Glomerular endothelial cell (primary cell): ENCODE measurements at places on chromosomes 16 and 17.

DNA sequence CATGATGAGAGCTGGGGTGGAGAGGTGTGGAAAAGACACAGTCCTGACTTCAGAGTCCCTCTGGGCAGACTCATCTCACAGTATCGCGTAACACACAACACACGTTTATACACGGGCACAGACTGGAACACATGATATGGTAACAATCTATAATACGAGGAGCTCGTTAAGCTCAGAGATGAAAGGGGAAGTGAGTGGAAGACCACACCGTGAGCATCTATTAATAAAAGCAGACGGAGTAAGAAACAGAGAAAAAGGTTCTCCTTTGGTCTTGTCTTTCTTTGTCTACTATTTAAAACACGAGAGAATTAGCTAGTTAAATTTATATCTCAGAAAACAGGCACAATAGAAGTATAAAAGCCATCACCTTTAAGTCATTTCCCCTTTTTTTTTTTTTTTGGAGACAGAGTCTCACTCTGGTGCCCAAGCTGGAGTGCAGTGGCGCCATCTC, 13.5 kb downstream of the ANKRD11 start:
- no peak for DNase-seq

GRCh38 chr17:74748529-74749278, at the start of gene NHERF1:
Gene NHERF1, plus strand, starts transcription at chr17:74748628. Its CDS starts 219 bp downstream, at chr17:74748847.
- DNase-seq = no peak

DNA sequence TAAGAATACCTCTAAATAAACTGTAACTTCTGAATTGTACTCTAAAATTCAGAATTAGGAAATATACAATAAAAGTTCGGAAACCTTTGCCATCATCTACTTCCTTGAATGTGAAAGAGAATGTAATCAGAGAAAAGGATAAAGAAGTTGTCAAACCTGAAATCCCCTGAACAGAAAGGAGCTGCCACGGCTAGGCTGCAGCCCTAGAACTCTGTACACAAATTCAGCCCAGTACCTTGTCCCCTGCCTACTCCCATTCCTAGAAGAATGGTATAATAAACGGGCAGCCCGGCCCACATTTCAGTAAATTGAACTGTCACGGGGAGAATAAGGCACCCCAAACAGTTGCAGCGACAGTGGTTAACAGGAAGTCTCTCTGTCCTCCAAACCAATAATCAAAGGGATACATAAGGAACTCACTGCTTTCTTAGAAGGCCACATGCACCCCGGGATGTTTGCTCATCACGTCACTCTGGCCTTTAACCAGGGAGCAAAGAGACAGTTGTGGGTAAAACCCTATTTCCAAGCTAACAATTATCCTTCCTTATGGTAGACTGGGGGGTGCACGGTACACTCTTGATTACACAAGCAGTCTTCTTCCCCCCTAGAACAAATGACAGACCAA, 24.3 kb upstream of the RFFL start:
- no peak for DNase-seq

DNA sequence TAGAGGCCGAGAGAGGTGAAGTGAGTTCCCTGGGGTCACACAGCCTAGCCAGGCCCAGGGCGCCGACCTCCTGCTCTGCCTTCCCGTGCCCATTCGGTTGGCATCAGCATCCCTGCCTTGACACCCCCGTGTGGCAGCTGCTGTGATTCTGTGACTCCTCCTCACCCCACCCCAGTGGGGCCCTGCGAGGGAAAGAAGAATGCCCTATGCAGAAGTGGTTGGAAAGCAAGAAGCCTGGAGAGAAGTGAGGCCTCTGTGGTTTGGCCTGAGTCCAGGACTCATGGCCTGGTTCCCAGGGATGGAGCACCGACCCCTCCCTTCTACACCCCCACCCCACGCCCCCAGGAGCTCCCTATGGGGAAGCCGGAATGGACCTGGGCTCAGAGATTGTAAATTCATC, 296.2 kb downstream of the SEC14L1 start:
- DNase-seq = no peak

GRCh38 chr16:72008424-72009216, at the start of gene DHODH:
Gene DHODH, plus strand, starts transcription at chr16:72008744. Its CDS starts 21 bp downstream, at chr16:72008765.
- peak; percentile 74 for DNase-seq

GRCh38 chr17:40322358-40323315, 13.7 kb downstream of the RARA start:
- DNase-seq = peak; percentile 87

DNA sequence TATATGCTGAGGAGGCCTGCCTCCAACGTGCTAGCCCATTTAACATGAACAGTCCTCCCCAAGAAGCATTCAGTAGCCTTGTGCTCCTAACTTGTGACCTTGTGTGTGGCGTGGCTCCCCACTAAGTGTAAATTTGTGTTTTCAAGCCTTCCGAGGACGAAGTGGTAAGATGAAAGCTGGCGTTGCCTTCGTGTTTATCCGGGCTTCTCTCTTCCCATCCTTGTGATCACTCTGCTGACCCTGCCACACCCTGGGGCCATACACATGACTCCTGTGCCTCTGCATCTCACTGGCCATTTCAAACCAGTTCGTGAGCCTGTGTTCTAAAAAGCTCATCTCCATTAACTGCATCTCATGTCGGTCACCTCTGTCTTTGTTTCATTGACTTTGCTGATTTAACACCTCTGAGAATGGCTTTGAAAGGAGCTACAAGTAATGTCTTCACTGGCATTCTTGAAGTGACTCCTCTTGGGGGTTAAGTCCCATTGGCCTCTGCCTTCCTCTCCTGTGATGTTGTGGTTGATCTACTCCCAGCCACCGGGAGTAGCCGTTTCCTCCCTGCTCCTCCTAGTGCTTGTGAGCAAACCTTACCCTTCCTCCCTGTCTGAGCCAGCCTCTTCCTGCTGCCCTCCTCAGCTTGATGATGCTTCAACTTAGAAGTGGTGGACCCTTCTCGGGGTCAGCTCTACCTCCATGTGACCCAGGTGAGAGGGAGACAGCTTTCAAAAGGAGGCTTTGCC, 27.4 kb upstream of the NAGLU start:
- no peak for DNase-seq
